ENCODE measurements at places on chromosomes 1 and 21. TPM values are rescaled to one million over a fixed set of nuclear protein-coding genes. Genes with fewer than 3 reads are reported as not detected.

GRCh38 chr1:178189814-178190213 lies 95.9 kb downstream of the RASAL2 start:
- DNase-seq = no peak

- no peak for DNase-seq
Measured at GRCh38 chr21:34980423-34981115, 68.5 kb downstream of the RUNX1 start.

DNA sequence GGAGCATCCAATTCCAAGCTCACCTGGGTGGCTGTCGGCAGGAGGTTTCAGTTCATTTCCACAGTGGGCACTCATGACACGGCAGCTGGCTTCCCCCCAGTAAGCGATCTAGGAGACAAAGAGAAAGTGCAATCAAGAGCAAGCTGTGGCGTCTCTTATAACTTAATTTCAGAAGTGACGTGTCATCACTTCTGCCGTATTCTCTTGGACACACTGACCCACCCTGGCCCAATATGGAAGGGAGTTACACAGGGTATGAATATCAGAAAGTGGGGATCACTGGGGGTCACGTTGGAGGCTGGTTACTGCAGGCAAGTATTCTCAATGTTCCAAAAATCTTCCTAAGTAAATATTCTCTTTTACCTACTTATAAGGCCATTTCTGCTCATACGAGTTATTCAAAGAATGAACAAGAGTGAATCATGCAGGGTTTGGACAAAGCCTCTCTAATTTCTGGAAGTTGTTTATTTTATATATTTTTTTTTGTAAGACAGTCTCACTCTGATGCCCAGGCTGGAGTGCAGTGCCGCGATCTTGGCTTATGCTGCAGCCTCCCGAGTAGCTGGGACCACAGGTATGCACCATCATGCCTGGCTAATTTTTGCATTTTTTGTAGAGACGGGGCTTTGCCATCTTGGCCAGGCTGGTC lies 46.5 kb upstream of the GREM2 start:
- no peak for DNase-seq

DNA sequence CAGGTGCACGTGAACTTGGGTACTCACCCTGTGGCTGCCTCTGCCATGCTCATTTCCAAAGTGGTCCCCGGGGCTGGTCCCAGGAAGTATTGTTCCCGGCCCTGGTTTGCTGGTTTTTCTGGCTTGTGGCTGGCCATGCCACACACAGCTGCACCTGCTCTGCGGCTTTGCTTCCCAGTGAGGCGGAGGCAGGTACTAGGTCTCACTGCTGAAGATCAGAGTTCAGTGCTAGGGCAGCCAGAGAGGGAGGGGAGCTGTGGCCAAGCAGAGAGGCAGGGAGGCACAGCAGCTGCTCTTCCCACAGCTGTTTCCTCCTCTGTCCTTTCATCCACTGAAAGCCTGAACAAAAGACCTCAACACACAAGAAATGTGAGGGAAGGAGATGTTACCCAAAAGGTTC lies 30.5 kb downstream of the ENO1 start:
- no peak for DNase-seq

- no peak for DNase-seq
Measured at GRCh38 chr1:235860829-235861228, 5.9 kb downstream of the LYST start.

- no peak for DNase-seq
Measured at GRCh38 chr1:36115931-36116330, 9.1 kb downstream of the COL8A2 start.

- no peak for DNase-seq
Measured at GRCh38 chr1:178541829-178542553, 29.1 kb downstream of the TEX35 start.

GRCh38 chr1:30511991-30512913 lies 211.1 kb downstream of the MATN1 start:
- no peak for DNase-seq

- DNase-seq = no peak
Measured at GRCh38 chr1:33013791-33014190, 22.9 kb downstream of the AK2 start.

Gene HPDL
- 2.4 TPM for total RNA-seq

Gene NR0B2
- total RNA-seq = not detected

Data from mesothelial cell of epicardium (in vitro differentiated cells).